NCI-H146 (cell line): ENCODE measurements at places on chromosomes 6 and 20.

DNA sequence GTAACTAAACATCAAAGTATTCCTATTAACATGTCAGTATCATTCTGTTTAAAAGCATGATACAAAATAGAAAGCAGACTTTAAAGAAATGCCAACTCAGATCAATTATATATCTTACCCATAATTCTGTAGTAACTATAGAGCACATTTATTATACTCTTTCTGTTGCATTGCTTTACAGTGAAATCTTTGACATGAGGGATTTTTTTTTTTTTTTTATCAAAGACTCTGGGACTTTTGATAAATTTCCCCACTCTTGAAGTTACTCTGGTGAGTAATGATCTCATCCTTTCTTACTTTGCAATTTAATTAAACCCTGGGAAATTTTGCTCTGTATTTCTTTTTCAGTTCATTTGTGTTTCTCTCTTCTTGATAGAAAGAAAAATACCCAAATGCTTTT lies 17.4 kb downstream of the ADGRF4 start:
- no peak for DNase-seq

DNA sequence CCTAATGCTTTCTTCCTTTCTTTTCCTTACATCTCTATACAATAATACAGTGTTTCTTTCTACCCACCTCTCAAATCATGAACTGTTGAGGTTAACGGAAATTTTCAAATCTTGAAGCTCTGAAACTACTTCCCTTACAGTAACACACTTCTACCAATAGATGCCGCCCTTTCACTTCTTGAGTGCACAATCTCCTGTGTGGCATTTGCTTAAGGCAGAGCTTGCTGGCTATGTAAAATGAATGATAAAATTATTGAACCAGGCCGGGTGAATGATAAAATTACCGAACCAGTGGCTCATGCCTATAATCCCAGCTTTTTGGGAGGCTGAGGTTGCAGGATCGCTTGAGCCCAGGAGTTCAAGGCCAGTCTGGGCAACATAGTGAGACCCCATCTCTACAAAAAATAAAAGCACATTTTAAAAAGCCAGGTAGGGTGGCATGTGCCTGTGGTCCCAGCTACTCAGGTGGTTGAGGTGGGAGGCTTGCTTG lies 56.8 kb downstream of the KCNS1 start:
- peak; percentile 80 for DNase-seq

DNA sequence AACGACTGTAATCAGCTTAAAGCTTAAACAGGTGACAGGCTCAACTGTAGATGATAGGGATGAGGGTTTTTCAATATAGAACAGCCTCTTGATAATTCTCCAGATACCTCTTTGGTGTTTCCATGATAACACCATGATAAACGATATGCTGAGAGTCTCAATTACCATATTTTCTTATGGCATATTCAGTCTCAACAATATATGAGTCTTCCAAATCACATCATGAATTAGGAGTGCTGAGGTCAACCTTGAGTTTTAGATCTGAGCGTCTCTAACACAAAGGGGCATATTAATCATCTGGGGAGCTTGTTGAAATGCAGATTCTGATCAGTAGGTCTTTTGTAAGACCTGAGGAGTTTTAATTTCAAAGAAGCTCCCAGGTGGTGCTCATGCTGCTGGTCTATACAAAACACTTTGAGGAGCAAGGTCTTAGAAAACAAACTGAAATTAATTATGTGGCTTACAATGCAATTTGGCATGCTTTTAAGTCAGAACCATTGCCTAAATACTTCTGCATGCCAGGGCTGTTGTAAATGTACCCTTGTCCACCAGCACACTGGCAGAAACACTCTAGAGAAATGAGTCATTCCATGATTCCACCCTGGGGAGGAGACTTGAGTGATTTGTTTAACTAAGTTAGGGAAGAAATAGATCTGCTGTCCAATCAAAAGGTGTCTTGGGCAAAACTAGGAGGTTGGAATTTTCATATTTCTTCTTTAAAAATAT lies 49.6 kb downstream of the PTCHD4 start:
- DNase-seq: no peak

DNA sequence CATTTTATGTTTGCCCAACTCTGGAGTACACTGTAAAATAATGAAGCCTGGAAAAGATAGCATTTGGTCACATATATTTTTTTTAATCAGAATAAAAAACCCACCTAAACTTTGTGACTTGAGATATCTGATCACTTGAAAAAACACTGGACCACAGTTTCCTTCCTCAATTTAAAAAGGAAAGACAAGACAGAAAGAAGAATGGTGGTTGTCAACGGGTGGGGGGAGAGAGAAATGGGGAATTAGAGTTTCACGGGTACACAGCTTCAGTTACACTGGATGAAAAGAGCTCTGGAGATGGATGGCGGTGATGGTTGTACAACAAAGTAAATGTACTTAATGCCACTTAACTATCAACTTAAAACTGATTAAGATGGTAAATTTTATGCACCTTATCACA lies 14.7 kb upstream of the DST start:
- DNase-seq: no peak

DNA sequence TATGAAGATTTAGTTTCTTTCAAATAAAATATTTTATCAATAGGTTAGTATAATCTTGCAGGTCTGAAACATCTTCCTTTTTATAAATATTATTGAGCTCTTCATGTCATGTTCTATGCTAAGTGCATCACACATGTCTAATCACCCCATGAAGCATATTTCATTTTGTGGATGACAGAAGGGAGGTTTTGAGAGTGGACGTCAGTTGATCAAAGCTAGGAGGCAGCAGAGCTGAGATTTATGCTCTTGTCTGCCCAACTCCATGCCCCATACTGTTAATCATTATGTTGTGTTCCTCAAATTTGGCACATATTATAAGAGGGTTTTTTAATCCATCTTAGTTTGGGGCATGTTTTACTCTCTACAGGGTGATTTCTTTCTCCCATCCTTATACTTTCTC lies 22.7 kb downstream of the DSE start:
- no peak for DNase-seq

- DNase-seq: no peak
These were observed 216.9 kb upstream of the BTBD3 start for GRCh38 chr20:11700831-11701230.

DNA sequence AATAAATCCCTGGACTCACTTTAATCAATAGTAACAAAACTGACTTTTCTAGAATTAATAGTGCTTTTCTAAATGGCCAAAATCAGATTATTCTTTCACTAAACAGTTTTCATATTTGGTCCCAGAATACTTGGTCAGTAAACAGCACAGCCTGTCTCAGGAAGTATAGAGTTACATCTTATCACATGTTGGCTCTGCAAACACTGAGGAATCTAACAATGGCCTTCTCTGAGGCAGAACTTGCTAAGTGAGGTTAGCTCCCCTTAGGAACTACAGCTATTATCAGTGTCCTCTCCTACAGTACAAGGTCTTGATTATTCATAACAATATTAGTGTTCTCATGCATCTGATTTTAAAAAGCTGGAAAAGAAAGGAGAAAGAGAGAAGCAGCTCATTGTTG lies 1622.8 kb downstream of the HACE1 start:
- no peak for DNase-seq

DNA sequence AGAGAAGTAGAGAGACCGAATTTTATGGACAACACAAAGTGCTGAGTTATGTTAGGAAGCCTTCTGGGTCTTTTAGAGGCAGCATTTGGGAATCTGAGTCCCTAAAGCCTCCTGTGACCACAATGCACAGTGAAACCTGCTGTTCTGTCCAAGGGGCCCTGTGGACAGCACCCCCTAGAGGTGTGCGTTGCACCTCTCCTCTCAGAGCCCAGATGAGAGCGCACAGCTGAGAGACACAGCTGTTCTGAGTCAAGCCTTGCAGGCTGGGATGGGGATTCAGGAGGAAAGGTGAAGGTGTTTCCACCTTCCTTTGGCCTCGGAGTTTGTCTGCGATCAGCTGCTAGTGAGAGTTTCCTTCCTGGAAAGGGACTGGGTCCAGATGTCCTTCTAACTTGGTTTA lies 13.0 kb downstream of the PCK1 start:
- peak; percentile 68 for DNase-seq

GRCh38 chr6:37788259-37788658 lies 31.3 kb upstream of the ZFAND3 start:
- no peak for DNase-seq

DNA sequence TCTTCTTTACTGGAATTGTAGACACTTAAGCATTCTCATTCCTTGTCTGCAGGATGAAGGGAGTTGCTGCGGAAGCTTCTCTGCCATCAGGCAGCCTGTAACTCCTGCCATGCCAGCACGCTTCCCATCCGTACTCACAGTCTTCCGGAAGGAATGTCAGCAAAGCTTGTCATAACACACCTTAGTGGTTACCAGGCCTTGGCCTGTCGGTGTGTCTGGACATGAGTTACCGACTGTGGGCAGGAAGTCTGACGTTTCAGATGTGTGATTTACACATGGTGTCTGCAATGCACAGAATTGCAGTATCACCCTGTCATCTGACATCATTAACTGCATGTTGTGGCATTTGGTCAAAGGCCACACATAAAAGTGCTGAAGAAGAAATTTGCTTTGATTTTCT lies 102.2 kb downstream of the SLC24A3 start:
- no peak for DNase-seq

- DNase-seq: no peak
These were observed 35.0 kb upstream of the MDGA1 start for GRCh38 chr6:37732688-37733087.

DNA sequence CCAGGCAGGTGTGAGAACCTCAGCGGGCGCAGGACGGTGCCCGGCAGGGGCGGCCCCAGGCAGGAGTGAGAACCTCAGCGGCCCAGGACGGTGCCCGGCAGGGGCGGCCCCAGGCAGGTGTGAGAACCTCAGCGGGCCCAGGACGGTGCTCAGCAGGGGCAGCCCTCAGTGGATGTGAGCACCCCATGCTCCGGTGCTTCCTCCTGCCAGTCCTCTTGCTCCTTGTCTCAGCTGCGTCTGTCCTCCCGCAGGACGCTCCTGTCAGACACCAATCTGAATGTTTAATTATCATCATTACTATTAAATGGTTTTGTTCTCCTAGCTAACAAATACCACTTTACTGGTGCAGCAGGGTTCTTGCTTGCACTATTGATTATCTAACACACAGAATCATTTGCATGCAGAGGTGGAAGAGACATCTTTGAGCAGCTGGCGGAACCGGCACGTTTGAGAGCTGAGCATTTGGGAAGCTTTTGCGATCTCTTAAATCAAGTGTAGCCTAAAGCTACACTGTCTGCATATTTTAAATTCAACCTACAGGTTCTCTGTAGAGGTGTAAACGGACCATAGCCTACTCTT lies 39.4 kb upstream of the DACT2 start:
- peak; percentile 53 for DNase-seq

GRCh38 chr20:58064411-58065010 lies 163.9 kb downstream of the ANKRD60 start:
- DNase-seq: no peak

- DNase-seq: no peak
These were observed 42.2 kb upstream of the STXBP5 start for GRCh38 chr6:147161974-147162495.

- no peak for DNase-seq
These were observed 80.7 kb downstream of the TBC1D7 start for GRCh38 chr6:13247627-13248026.

DNA sequence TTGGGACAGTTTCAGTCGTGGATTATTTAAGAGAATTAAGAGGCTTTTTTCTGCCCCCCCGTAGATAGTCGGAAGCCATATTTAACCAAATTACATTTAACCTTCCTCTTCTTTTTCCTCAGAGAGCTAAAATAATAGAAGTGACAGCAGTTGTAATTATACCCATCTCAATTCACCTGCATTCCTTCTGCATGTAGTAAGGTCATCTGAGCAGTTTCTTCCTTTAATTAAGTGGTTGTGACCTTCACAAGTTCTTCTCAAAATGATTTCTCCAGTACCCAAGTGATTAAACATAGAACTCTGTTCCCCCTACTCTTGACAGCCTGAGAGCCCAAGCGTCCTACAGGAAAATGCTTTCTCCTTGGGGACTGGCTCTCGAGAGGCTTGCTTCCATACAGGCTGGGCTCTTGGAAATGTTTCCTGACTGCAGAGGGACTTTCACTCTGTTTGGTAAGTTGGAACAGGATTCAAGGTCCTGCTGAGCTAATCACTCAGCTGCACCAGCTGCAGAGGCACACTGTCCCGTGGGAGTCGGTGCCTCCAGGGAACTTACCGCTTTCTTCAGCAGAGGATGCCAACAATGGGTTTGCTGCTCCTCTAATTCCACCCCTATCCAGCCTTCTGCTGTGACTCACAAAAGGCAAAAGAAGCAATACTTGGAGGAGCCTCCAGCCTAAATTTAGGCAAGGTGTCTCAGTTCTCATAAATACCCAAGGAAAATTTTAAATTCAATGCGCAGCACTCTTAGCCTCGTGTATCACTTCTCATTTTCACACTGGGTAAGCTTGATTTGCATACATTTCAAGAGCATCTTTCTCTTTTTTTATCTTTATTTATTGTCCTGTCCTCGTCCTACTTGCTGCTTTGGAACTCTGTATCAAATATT lies 414.9 kb downstream of the KIF16B start:
- DNase-seq: no peak

DNA sequence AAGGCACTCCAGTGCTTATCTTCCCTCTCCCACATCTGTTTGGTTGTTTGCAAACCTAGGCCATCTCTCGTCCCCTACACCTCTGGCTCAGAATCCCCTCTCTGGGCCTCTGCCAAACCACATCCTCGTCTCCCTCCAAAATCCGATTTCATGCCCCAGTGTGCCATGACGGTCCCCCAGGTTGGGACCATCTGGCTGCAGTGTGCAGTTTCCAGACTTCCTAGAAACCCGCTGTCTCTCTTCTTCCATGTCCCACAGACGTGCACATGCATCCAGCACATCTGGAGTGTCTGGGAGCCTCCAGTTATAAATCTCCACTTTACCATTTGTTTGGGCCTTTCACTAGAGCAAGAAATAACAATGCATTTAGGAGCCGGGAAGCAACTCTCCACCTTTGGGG lies 316.2 kb downstream of the KIF16B start:
- no peak for DNase-seq
